Heart left ventricle (tissue), 16 donors: ENCODE measurements at places on chromosomes 7 and 10. TPM values are rescaled to one million over a fixed set of nuclear protein-coding genes. Genes with fewer than 3 reads are reported as not detected.

DNA sequence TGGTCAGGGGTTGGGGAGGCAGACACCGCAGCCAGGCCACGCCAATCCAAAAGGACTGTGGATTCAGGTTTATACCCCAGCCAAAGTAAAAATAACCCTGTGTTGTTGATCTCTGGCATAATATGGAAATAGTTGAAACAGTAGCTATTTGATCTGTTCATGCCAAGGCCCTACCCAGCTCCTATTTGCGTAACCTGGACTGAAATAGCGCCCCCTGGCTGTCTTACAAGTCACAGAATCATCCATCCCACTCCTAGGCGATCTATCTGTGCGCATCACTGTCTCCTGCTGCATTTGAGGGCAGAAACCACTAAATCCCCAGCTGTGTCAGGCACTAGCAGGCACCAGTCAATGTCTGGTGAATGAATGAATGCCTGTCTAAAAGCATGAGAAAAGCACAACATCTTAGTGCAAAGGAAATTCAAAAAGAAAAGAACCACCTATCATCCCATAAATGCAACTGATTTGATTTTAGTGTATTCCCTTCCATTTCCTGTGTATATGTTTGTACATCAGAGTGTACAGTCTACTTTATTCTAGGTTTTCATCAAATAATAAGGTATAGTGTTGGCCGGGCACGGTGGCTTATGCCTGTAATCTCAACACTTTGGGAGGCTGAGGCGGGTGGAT, 160.0 kb downstream of the SLIT1 start:
- peak; percentile 32 for DNase-seq

DNA sequence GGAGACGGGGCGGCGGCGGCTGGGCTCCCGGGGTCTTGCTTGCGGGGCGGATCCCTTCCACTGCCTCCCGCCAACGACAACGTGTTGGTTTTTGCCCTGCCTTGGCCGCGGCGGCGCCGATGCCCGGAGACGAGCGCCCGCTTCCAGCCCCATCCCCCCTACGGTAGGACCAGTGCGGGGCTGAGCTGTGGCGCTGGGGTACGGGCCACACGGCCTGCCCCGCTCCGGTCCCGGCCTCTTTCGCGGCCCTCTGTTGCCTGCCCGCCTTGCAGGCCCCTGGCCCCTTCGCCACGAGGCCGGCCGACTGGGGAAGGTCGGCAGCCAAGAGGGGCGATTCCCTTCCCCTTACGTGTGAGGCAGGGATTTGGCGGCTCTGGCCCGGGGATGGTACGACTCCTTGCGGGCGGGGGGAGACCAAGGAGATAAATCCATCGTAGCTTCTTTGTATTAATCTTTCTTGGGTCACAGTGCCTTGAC, 488 bp downstream of the EIF4H start:
- DNase-seq: peak; percentile 49

DNA sequence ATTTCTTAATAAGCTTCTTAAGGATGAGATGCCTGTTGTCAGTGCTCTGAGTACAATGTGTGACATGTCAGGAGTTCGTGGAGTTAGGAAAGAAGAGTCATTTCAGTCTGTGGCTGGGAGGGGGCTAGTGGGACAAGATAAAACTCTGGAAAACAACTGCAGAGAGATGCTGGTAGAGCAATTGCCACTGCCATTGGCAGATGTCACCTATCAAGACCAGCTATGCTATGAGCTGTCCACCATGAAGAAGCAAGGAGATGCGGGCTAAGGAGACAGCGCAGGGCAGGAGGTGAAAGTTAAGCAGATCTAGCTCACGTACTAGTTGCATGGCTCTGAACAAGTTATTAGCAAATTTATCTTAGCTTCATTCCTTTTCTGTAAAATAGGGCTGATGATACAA, 756.7 kb downstream of the KCNMA1 start:
- no peak for DNase-seq

GRCh38 chr7:150997075-150997511, 6.3 kb downstream of the NOS3 start:
- DNase-seq: peak; percentile 61

DNA sequence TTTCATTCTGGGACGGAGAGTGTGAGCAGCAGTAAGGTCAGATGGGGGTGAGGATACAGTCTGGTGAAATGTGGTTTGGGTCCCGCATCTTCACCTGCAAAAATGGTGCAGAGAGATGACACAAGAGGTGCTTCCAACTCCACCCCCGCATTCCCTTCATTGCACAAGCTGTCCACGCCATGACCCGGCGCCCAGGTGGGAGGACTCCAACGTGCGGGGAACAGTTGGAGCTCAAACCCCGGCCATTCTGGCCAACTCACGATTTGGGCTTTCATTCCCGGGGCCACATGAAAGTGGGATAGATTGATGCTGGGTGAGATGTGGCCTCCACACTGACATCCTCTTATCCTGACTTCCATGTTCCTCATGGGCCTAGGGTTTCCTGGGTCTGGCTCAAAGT, 34.6 kb upstream of the ZNF273 start:
- DNase-seq: no peak

GRCh38 chr7:132709971-132710567, 133.8 kb upstream of the PLXNA4 start:
- DNase-seq: no peak

GRCh38 chr7:101390901-101391301, 28.2 kb downstream of the COL26A1 start:
- peak; percentile 66 for DNase-seq

- DNase-seq: no peak
Observed at GRCh38 chr7:42137941-42138340, 99.1 kb downstream of the GLI3 start.

GRCh38 chr10:6537770-6538169, 42.3 kb downstream of the PRKCQ start:
- DNase-seq: peak; percentile 26

DNA sequence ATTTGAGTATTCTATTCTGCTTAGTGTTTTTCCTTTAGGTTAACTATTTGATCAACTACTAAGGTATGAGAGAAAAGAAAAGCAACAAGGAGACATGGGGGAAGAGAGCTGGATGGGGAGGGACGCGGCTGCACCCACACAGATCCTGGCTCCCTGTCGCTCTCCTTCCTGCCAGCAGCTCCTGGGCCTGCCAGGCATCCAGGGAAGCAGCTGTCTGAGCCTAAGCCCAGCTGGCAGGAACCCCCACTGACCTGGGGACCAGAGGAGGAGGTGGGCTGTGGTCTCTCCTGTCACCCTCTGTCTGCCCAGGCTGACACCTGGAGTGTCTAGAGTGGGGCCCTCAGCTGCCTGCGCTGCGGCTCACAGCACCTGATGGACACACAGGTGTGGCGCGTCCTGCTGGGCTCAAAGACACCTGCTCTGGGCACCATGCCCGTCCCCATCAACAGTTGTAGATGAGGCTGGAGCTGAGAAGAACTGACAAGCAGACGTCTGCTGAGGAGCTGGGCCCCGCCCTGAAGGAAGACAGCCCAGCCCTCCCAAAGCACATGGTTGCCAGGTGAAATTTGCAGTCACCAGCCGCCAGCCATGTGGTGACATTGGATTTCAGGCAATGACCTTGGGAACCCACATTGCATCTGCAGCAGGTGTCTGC, 207.9 kb downstream of the PLXNA4 start:
- no peak for DNase-seq

DNA sequence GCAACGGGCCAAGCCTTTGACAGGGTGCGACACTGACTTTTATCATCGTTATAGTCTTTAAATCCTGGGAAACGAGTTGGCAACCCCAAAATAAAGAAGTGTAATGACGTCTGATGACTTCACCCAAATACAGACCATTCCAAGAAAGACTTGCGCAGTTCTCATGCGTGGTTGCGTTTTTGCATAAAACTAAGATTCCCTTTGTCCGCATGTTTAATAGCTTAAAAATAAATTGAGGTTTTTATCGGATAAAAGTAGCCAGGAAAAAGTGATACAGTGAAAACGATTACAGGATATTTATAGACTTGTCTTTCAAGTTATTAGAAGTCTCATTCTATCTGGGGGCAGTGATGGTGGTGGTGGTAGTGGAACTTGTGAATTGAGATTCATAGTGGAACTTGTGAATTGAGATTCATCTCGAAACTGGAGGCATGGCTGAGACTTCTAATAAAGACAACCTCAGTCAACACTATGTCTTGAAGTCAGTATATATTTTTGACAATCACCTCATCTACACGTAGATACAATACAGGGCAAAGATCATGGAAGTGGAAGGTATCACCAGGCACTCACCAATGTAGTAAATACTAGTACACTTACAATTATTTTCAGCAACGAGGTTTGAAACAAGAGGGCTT, 1.2 kb upstream of the NAMPT start:
- DNase-seq: no peak

GRCh38 chr10:5805711-5806110, 7.5 kb downstream of the GDI2 start:
- no peak for DNase-seq

GRCh38 chr7:105975770-105976417, 12.8 kb downstream of the CDHR3 start:
- DNase-seq: no peak

- DNase-seq: no peak
Observed at GRCh38 chr7:20296444-20296843, 34.3 kb upstream of the ITGB8 start.

DNA sequence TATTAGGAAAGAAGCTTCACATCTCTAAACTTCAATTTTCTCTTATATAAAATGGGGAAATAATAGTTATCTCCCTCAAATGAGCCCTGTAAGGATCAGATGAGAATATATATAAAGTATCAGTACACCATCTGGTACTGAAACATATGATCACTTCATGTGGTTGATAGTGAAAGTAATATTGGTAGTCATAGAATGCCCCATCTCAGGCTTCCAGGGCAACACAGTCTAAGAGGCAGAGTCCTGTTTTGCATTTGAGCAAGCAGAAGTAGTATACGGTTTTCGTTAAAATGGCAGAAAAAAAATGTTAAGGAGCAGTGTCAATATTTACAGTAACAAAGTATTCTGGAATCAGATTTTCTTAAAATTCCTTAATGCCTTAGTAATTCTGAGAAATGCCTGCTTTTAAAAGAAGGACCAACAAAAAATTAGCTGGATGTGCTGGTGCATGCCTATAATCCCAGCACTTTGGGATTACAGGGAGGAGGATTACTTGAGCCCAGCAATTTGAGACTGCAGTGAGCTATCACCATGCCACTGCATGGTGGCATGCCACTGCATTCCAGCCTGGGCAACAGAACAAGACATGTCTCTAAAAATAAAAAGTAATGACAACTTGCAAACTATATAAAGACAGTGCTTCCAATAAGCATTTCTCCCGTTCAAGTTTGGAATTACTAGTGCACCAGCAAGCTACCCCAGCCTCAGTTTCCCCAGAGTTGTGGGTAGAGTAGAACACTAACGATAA, 19.8 kb downstream of the KBTBD2 start:
- DNase-seq: no peak

GRCh38 chr10:113843972-113844485, 9.9 kb downstream of the DCLRE1A start:
- DNase-seq: no peak

GRCh38 chr10:61692447-61693010, 29.8 kb downstream of the CABCOCO1 start:
- no peak for DNase-seq

GRCh38 chr7:135514856-135515255, 5.0 kb upstream of the CNOT4 start:
- no peak for DNase-seq

DNA sequence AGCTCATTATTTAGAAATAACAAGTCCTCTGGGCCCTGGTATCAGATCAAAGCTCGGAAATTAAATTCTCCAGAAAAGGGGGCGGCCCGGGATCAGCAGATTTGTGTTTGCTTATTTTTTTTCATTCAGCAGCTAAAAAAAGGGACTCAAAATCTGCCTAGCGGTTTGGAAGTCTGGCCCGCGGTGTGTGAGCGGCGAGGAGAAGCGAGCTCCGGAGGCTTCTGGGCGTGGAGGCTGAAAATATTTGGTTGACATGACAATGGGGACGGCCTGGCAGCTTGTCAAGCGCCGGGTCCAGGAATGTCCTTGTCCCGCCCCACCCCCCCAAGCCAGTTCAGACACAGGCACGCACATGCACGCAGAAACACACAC, 43.4 kb downstream of the FOXL3 start:
- peak; percentile 91 for DNase-seq

DNA sequence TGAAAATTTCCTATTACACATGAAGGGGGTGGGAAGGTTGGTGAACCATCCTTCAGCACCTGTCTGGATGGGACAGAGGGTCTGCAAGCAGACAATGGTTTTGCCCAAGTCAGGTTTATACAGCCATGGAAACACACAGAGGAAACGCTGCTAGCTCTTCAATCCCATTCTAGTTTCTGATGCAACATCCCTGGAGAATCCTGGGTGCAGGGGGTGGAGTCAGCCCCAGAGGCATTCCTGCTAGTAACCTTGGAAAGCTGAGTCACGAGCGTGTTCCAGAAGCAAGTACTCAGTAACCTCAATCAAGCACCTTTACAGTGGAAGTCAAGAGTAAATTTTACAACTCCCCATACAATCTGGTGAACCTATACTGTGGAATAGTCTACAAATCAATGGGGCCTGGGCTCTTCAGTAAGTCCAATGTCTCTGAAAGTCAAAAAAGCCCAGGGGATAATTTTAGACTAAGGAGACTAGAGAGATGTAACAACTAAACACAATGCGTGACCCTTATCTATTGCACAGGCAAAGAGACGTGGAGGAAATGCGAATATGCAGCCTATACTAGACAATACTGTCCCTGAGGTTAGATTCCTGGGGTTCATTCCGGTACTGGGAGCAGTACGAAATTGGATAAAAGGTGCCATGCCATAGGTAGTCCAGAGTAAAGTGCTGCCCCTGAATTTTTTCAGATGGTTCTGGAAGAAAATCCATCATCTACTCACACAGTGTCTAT, 95.4 kb downstream of the ZRANB1 start:
- DNase-seq: no peak

GRCh38 chr10:60649485-60650377, 128.5 kb upstream of the CDK1 start:
- no peak for DNase-seq

The PTPRN2 gene
- 2.3 TPM for total RNA-seq

The HPSE2 gene
- 0.14 TPM for total RNA-seq

The CDK6 gene
- total RNA-seq: 39.8 TPM

The STEAP4 gene
- total RNA-seq: 7.2 TPM

The TNS3 gene
- total RNA-seq: 41.1 TPM

The CALML3 gene
- total RNA-seq: not detected

The PTN gene
- total RNA-seq: 17.2 TPM

The SLC29A4 gene
- 3.0 TPM for total RNA-seq

The PDLIM1 gene
- 225 TPM for total RNA-seq

The PRSS37 gene
- total RNA-seq: not detected

The IFIT1 gene
- 25.4 TPM for total RNA-seq

The ELFN1 gene
- 18.6 TPM for total RNA-seq

The CFAP46 gene
- total RNA-seq: 0.61 TPM

The TSC22D4 gene
- 49.5 TPM for total RNA-seq
